ENCODE measurements at places on chromosomes 4 and X. TPM values are rescaled to one million over a fixed set of nuclear protein-coding genes. Genes with fewer than 3 reads are reported as not detected.

DNA sequence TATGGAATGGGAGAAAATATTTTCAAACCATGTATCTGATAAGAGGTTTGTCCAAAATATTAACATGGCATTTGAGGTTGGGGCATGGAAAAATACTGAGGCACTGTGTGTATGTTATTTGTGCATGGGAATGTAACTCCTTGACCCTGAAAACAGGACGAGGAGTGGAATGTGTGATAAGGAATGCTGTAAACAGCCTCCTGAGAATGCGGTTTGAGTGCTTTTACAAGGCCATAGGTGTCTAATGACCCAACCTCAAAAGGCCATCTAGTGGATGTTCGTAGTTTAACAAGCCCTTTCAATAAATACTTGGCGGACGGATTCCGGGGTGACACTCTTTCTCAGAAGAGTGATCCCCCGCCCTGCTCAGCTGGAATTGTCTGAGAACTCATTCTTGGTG lies 162.9 kb upstream of the USP9X start:
- peak; percentile 61 for DNase-seq

PDGFRA gene
- polyA plus RNA-seq: 30.1 TPM

GRCh38 chrX:14295426-14295825 lies 233.9 kb upstream of the GLRA2 start:
- DNase-seq: no peak

DNA sequence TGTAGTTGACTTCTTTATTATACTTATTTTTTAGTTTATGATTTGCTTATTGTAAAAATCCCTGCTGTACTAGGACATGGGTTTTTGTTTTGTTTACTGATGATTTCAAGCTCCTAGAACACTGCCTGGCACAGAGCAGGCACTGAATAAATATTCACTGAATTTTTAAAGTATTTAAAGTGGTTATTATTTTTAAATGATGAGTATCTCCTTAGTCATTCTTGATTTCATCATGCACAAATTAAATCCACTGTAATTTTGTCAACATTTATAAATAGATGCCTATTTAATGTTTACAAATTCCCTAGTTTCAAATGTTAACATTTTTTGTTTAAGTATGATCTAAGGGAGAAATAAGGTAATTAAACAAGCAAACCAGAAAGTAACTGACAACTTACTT lies 367.9 kb upstream of the SLIT2 start:
- DNase-seq: no peak

GRCh38 chr4:109675181-109675580 lies 28.1 kb downstream of the CASP6 start:
- DNase-seq: no peak

FAAH2 gene
- 5.4 TPM for polyA plus RNA-seq

ITGB1BP2 gene
- 0.15 TPM for polyA plus RNA-seq

DNA sequence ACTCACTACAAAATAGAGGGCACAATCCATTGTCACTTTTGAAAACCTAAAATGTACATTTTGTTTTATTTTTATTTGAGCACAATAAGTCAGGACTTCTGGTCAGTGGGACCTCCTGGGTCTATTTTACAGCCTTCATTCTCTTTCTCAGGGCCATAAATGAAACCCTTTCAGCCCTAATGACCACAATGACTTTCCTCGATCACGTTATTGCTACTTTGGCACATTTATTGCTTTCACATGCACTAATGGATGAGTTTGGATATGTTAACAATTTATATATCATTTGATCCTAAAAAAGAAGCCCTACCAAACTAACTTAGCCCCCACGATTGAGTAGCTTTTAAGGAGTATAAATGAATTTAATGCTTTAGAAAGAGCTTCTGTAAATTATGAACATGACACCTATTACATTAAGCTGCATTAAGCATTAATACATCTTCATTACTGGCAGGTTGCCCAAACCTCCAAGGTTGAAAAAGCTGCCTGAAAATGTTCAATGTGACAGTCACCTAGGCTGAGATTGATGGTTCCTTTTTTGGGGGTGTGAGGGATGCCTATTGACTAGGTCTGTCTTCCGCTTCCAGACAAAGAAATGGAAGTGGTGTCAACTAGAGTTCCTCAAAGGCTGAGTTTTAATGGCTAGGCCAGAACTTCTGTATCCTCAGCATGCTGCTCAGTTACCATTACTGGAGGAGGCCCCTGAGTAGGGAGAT lies 296.4 kb downstream of the GPAT3 start:
- no peak for DNase-seq

- peak; percentile 78 for DNase-seq
Observed at GRCh38 chrX:40151211-40152172, 53.7 kb upstream of the BCOR start.

GRCh38 chr4:102466298-102466697 lies 34.9 kb upstream of the NFKB1 start:
- DNase-seq: no peak
